MM.1S (cell line): ENCODE measurements at places on chromosomes 4 and X.

DNA sequence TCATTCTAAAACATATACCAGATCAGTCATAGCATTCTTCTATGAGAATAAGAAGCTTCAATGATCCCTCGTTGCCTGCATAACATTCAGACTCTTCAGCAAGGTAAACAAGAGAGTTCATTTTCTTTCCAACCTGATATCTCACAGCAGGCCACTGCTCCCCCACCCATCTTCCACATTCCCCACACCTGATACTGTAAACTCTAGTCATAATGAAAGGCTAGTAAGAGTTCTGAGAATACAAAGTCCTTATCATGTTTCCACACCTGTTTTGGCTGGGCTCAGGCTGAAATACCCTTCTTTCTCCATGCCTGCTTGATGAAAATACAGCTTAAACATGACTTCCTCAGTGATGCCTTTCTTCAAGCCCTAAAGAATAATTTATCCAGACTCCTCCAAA, 2.3 kb upstream of the AASDH start:
- DNase-seq = no peak

DNA sequence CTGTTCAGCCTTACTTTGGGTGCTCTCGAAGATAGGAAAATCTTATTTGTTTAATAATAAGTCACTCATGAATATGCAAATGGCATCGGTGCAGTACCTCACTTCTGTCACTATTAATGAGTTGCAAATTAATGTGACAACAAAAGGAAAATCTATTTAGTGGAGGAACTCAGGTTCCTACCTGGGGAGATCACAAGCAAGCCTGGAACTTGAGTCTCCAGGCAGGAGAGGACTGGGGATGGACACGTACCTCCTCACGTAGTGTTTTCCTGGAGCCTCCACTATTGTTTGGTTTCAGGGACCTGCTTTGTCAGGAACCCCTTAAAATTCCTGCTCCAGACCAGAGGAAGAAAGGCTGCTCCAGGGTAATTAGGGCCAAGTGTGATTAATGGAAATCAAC, 82.1 kb downstream of the BCOR start:
- DNase-seq = no peak

DNA sequence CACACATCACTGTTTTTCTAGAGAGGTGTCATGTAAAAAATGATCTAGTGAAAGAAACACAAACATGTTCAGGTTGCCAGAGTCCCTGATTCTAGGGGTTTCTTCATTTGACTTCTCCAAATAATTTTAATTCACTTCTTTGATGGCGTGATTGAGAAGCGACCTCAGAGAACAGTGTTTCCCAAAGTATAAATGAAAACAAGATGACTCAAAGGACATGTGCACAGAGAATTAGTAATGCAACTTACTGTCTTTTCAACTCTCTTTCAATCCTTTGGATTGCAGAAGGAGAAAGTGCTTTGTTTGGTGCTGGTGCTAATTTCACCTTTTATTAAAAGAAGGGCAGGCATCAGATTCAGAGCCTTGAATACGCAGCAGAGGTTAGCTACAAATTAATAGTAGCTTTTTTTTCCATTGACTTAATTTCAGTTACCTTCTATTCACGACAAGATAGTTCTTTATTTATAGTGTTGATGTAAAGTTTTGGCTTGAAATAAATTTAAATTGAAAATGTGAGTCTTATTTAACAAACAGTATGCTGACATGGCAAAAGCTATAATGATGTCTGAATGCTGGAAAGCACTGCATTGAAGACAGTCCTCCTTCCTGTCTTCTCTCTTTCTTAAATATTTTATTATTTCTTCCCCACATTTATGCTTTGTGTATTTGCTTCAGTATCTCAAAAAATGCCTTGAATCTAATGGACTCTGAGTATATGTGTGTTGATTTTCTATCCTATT, 85.1 kb downstream of the SLC10A7 start:
- DNase-seq = no peak

DNA sequence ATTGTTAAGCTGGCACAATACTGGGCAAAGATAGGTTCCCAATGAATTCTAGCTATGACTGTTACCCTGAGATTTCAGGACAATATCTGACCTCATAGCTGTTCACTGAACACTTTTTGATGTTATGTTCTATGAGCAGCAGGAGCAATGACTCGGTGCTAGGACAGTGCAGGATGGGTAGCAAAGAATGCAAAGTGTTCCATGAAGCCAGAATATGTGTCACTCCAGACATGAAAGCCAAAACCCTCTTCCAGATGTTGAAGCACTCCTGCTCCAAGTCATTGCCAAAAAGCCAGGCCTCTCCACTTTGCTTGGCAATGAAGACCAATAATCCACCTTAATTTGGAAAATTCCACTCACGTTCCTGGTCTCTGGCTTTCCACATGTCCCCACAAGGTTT, 300.9 kb upstream of the CPEB2 start:
- DNase-seq = no peak

DNA sequence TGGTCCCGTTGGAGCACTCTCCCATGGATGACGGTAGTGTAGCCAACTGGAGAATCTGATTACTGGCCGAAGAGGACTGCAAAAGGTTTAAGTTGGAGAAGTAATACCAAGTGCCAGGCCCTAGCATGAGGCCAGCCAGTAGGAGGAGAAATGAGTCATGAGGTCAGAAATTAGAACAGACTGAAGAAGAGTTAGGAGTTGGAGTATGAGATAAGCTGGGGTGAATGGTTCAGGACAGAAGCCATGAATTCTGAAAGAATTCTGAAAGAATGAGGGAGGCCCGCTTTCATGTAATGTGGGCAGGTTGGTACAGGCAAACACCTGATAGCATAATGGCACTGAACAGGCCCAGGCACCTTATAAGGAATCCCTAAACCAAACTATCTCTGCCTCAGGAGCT, 18.4 kb upstream of the STK26 start:
- DNase-seq = no peak

- no peak for DNase-seq
These were observed 2.1 kb upstream of the NSG1 start for GRCh38 chr4:4384837-4385236.

- no peak for DNase-seq
These were observed 186.7 kb upstream of the SLITRK2 start for GRCh38 chrX:145630806-145631435.
